ENCODE measurements at places on chromosomes 5 and 9. TPM values are rescaled to one million over a fixed set of nuclear protein-coding genes. Genes with fewer than 3 reads are reported as not detected.

GADD45G gene
- not detected for total RNA-seq

NMUR2 gene
- not detected for total RNA-seq

GGTA1 gene
- total RNA-seq: not detected

MYMK gene
- total RNA-seq: not detected

PCDHB8 gene
- total RNA-seq: 2.9 TPM

DNA sequence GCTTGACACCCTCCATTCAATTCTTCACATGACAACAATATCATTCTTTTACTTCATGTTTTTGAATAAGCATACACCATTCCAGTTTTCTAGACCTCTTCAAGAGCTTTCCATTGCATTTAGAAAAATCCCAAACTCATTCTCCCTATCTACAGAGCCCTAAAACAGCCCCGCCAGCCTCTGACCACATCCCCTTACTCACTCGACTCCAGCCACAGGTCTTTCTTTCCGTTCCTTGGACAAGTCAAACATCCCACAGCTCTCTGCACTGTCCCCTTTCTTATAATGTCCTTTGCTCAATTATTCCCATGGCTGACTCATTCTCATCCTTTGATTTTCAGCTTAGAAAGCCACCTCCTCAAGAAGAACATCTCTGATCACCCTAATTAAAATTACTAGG lies 38.2 kb downstream of the TTC39B start:
- no peak for DNase-seq

- no peak for DNase-seq
Measured at GRCh38 chr5:81234801-81235200, 1.7 kb downstream of the CKMT2 start.

- no peak for DNase-seq
Measured at GRCh38 chr5:127216143-127216542, 74.5 kb upstream of the MEGF10 start.

DNA sequence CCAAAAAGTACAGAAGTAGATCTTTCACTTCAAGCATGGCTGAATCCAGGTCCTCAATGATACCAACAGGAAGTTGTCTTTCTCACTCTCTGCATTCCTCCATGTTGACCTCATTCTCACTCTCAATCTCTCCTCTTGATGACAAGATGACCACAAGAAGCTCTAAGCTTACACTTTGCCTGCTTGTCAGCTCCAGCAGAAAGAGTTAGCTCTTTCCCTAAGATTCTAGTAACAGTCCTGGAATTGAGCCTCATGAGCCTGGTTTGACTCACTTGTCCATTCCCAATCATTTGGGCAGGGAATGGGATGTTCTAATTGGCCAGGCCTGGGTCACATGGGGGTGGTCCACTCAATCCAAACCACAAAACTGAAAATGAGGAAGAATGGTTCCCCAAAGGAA lies 3.3 kb upstream of the CLTA start:
- peak; percentile 92 for DNase-seq

GRCh38 chr5:11062397-11062796 lies 301.4 kb upstream of the DAP start:
- DNase-seq: no peak

DNA sequence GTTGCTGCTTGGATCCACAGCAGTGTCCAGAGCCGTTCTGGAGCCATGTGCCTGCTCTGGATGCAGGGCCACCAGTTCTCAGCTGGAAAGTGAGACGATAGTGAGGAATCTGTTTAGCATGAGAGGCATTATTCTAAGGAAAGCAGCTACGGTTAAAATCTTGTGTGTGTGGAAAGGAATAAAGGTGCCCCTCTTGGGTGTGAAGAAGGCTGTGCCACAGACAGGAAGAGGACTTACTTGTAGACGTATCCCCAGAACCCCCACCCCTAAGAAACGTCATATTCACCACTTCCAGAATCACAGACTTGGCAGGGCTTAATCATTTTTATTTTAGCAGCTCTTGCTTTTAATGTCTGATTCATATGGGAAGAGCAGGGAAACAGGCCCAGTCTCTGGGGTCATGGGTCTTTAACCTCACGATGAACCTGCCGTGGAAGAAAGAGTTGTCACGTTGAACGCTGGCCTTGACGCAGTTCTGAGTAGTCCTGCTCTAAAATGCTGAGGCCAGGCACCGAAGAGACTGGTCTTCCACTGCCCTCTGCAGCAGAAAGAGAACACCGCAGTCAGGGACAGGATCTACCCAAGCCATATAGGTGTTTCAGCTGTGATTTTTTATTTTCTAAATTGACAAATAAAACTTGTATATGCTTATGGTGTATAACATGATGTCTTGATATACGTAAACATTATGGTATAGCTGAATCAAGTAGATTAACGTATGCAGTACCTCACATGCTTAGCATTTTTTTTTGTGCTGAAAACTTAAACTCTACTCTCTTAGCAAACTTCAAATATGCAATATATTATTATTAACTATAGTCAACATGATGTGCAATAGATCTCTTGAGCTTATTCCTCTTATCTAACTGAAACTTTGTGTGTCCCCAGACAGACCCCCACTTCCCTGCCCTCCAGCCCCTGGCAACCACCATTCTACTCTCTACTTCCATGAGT lies 38.8 kb downstream of the CARTPT start:
- DNase-seq: peak; percentile 83

- DNase-seq: peak; percentile 16
Measured at GRCh38 chr5:31854181-31855133, 215.5 kb downstream of the PDZD2 start.

GRCh38 chr9:124270504-124271335 lies 13.0 kb downstream of the NEK6 start:
- peak; percentile 29 for DNase-seq

- DNase-seq: peak; percentile 86
Measured at GRCh38 chr9:33106827-33107621, 30.6 kb upstream of the SMU1 start.

GRCh38 chr5:22521521-22521920 lies 331.6 kb downstream of the CDH12 start:
- no peak for DNase-seq

GRCh38 chr5:179410291-179411160 lies 65.3 kb upstream of the ADAMTS2 start:
- no peak for DNase-seq

- peak; percentile 0 for DNase-seq
Measured at GRCh38 chr5:28012538-28012937, 974.2 kb upstream of the CDH9 start.

DNA sequence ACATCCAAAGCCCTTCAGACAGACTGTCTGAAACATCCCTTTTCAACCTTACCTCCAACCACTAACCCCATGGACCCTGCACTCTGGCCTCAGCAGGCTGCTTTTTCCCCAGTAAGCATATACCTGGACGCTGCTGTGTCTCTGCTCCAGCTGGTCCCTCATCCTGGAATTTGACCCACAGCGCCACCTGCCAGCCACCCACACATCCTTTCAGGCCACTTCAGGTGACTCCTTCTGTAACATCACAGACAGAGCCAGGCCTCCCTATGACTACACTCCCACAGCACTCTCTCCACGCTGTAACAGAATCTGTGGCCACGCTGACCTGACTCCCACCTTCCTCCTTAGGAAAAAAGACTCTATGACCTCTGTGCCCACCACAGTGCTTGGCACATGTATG lies 3.4 kb downstream of the MGAT1 start:
- DNase-seq: no peak

GRCh38 chr9:34046784-34047379 lies 1.8 kb downstream of the UBAP2 start:
- peak; percentile 36 for DNase-seq
